RKO (cell line): ENCODE measurements at places on chromosomes 1 and 21.

- DNase-seq: peak; percentile 43
Measured at GRCh38 chr1:215719552-215719951, 152.4 kb downstream of the KCTD3 start.

GRCh38 chr1:52679048-52679447 lies 19.1 kb downstream of the COA7 start:
- no peak for DNase-seq

DNA sequence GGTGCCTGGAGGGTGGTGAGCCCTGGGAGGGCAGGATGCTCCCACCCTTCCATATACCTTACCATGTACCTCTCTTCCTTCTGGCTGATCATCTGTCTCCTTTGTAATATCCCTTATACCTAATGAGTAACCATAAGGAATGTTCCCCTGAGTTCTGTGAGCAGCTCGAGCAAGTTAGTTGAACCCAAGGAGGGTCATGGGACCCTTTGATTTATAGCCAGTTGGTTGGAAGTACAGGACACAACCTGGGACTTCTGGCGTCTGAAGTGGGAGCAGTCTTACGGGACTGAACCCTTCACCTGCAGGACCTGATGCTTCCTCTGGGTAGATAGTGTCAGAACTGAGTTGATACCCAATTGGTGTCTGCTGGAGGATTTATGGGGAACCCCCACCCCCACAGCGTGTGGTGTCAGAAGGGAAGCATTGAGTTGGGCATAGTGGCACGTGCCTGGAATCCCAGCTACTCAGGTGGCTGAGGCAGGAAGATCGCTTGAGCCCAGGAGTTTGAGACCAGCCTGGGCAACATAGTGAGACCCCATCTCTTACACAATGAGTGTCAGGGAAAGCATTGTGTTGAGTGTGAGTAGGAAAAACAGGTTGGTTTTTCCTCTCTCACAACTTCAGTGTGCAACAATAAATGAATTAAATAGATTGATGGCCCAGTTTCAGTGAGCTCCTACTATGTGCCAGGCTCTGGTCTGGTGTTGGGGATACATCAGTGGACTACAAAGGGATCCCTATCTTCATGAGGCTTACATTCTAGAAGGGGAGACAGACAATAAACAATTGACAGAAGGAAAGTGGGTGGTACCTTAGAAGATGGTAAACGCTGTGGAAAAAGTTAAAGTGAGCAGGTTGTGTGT lies 16.0 kb downstream of the DNAJC16 start:
- no peak for DNase-seq

DNA sequence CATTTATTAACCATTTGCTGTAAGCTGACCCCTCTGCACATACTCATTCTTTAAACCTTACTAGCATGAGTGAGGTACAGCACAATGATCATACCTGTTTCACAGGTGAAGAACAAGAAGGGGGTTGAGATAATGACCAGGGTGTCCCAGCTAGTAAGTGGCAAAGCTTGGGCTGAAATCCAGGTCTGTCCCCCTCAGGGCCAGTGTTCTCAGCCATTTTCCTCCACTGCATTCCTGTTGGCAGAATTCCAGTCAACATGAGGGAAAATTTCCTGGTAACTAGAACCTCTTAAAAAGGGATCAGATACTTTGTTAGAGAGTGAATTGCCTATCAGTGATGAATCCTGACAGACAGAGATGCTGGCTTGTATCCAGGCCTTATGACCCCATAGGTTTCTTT lies 48.1 kb downstream of the SPATA46 start:
- no peak for DNase-seq

DNA sequence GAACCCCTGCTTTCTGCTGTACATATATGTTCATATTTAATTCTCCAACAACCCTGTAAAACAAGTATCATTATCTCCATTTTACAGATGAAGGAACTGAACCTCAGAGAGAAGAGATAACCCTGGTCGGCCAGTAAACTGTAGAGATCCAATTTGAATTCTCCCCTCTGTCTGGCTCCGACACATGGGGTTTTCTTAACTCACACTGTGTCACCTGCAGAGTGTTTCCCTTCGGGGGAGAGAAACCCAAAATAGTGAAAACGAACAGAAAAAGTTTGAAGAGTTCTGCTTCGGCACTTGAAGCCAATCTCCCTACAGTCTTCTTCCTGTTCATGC lies 17.4 kb upstream of the BCAR3 start:
- DNase-seq: no peak

DNA sequence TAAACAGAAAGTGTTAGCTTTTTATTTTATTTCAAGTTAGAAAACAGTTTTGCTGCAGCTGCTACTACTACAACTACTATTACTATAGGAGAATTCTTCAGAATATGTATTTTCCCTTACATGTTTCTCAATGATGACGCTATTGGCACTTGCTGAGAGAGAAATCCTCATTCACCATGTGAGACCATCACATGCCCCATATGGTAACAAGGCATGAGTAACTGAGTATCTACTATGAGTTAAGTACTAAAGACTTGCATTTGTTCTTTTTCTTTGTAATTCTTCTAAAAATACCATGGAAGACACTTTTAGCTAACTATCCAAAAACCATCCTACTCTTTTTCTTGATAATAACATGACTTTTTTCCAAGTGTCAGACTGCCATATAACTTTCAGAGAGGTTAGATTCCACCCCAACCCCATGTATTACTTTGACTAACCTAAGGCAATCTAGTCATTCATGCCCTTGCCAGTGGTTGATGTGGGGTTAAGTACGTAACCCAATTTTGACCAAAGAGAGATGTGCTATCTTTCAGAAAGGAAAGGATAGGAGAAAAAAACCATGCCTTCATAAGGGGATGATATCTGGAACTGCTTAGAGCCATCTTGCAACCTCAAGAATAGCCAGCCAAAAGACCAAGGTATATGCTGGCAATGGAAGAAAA lies 42.9 kb downstream of the COP1 start:
- DNase-seq: no peak

GRCh38 chr1:98688110-98688739 lies 26.7 kb downstream of the SNX7 start:
- no peak for DNase-seq

GRCh38 chr1:48947761-48948537 lies 171.3 kb upstream of the BEND5 start:
- no peak for DNase-seq

- DNase-seq: no peak
Measured at GRCh38 chr1:145696630-145696960, 10.6 kb downstream of the PDZK1 start.

- no peak for DNase-seq
Measured at GRCh38 chr1:183670169-183670568, 17.1 kb upstream of the APOBEC4 start.

DNA sequence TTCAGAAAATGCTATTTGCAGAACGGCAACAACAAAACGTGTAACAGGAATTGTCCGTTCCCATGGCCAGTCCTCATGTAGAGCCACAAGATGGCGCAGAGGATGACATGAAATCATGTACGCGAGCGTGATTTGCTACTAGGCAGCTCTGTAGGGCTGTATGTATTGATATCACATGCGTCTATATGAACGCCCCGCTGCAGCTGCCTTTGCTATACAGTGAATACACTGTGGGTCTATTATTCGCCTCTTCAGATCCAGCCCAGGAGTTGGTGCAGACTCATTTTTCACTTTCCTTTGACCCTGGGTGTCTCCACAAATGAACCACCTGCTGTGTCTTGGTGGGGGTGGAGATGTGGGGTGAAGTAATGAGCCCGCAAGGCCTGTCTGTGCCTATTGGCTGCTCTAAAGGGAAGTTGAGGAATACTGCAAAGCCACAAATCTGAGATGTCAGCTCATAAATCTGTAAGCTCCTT lies 361.5 kb downstream of the KIF26B start:
- DNase-seq: no peak

- DNase-seq: no peak
Measured at GRCh38 chr1:176733661-176734060, 270.7 kb downstream of the PAPPA2 start.

GRCh38 chr1:2232916-2233438 lies 4.9 kb downstream of the SKI start:
- no peak for DNase-seq

DNA sequence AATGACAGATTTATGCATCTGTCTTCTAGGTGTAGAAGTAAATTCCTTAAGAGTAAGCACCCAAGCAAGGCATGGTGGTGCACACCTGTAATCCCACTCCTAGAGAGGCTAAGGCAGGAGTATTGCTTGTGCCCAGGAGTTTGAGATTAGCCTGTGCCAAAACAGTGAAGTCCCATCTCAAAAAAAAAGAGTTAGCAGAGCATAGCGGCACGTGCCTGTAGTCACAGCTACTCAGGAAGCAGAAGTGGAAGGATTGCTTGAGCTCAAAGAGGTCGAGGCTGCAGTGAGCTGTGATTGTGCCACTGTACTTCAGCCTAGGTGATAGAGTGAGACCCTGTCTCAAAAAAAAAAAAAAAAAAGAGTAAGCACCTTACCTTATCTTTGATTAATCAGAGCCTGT lies 15.1 kb upstream of the TIPRL start:
- DNase-seq: no peak

- DNase-seq: no peak
Measured at GRCh38 chr1:3993619-3994375, 93.7 kb upstream of the C1orf174 start.

GRCh38 chr1:31781756-31782371 lies 17.7 kb upstream of the ADGRB2 start:
- no peak for DNase-seq

- DNase-seq: peak; percentile 29
Measured at GRCh38 chr1:10401281-10401680, 2.4 kb downstream of the PGD start.

- no peak for DNase-seq
Measured at GRCh38 chr21:27300770-27301169, 333.9 kb upstream of the ADAMTS5 start.

GRCh38 chr1:46508757-46509156 lies 19.1 kb downstream of the DMBX1 start:
- DNase-seq: peak; percentile 63

GRCh38 chr1:28144203-28145135 lies 32.0 kb downstream of the PTAFR start:
- DNase-seq: peak; percentile 30

GRCh38 chr1:33256471-33257206 lies at the start of gene ZNF362:
TSS of gene ZNF362 (plus strand) at chr1:33256492. CDS start at chr1:33270575, 14,083 bp downstream.
- DNase-seq: peak; percentile 75

DNA sequence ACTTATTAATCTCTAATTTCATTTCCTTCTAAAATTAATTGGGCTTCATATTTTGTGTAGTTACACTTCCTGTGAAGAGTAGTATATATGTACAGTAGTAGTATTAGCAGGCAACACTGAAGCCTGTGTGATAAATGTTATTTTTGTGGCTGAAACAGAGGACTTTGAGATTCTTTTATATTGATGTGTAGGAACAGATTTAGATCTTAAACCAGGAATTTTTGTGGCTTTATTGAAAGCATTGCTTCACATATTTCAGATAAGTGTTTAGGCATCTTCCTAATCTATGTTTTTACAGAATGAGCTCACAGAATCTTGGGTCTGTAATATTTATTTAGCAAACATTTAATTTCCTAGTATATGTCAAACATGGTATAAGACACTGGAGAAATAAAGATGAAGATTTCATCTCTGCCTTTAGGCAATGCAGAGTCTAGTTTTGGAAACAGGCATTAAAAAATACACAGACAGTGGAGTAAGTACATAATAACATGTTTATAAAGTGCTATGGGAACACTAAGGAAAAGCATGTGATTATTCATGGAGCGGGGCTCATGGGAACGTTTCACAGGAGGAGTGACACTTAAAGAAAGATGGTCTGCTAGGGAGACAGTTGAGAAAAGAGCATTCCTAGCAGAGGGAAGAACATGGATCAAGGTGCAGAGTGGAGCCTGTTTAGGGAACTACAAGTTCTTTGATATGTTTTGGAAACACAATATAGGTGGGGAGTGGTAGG lies 52.7 kb downstream of the MIGA1 start:
- DNase-seq: no peak

DNA sequence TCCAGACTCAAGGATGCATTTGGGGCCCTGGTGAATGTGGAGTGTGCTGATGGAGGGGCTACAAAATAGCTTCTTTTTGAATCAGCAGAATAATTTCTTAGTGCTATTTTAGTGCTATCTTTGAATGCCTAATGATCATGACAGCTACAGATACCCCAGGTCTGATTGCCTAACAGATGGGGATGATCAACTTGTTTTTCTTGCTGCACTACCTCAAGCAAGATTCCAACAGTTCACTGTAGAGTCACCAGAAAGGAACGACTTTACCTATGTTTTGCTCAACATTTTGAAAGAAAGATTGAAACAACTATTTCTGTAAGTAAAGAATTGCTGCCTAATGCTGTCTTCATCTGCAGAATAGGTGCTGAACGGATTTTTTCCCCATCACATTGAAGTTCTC lies 42.6 kb upstream of the VAV3 start:
- DNase-seq: no peak

DNA sequence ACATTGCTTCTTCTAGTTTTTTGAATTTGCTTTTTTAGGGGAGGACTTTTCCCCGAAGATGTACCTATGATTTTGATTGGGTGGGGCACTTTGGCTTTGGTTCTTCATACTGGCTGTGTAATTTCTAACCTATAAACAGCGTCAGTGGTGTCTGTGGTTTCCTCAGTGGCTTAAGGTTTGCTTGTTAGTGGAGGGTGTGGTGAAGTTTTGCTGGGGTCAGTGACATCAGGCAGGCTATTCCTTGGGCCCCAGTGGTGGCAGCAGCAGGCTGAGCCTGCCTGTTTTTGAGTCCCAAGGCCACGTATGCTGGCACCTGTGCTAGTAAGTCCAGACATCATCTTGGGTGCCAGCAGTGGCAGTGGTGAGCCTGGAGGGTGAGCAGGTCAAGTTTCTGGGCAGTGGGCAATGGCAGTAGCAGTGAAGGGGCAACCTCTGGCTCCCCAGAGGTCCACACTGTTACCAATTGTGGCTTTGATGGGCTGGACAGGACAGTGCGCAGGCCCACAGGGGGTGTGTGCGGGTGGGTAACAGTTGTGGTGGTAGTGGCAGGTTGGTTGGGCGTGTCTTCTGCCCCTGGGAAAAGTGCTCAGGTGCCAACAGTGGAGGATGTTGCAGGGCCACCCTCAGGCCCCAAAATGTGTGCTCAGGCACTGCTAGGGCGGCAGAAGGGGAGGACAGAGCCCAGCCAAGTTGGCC lies 54.9 kb upstream of the B3GALT2 start:
- no peak for DNase-seq

GRCh38 chr1:17744666-17745478 lies 10.3 kb upstream of the ACTL8 start:
- DNase-seq: no peak

- DNase-seq: no peak
Measured at GRCh38 chr1:87402241-87403002, 73.7 kb downstream of the LMO4 start.

DNA sequence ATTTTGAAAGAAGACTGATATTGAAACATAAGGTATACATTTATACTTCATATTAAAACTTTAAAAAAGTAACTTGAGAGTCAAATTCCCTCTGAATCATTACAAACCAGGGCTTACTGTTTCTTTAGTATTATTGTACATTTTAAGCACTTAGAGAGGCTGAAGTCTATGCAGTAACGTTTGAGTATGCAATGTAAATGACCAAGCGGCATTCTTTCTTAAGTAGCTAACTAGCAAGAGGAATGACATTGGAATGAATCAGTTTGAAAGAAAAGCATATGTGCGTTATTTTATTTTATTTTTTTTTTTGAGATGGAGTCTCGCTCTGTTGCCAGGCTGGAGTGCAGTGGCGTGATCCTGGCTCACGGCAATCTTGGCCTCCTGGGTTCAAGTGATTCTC lies 24.3 kb downstream of the WNT2B start:
- DNase-seq: peak; percentile 43
